Activated T-helper 2 cell treated with anti-CD3 and anti-CD28 coated beads, Interferon-gamma antibody, Interleukin-2, Interleukin-4, amounts not matched to agents 10 μg/mL and 5 μg/mL and 100 μg/mL, durations not matched to agents 14 hours and 24 hours and 36 hours (primary cell): ENCODE measurements at places on chromosomes 1 and 21. TPM values are rescaled to one million over a fixed set of nuclear protein-coding genes. Genes with fewer than 3 reads are reported as not detected.

GRCh38 chr1:54409156-54410142 is 3.3 kb upstream of the SSBP3 start:
- DNase-seq: peak; percentile 35

DNA sequence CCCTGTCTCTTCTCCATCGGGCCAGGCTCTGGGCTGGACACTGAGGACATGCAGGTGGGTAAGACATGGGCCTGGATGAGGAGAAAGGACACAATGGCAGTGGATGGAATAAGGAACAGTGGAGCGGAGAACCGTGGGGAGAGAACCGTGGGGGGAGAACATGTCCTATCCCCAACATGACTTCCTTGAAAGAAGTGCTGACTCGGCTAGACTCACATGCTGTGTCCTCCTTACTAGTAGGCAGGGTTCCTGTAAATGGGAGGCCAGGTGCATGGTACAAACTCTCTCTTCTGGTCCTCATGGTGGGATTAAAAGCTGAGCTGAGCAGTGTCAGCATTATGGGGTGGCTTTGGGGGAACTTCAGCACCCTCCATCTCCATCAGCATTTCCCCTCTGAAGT is 137.4 kb upstream of the CSF3R start:
- DNase-seq: no peak

GRCh38 chr1:31640964-31641363 is 3.7 kb downstream of the PEF1 start:
- DNase-seq: no peak

DNA sequence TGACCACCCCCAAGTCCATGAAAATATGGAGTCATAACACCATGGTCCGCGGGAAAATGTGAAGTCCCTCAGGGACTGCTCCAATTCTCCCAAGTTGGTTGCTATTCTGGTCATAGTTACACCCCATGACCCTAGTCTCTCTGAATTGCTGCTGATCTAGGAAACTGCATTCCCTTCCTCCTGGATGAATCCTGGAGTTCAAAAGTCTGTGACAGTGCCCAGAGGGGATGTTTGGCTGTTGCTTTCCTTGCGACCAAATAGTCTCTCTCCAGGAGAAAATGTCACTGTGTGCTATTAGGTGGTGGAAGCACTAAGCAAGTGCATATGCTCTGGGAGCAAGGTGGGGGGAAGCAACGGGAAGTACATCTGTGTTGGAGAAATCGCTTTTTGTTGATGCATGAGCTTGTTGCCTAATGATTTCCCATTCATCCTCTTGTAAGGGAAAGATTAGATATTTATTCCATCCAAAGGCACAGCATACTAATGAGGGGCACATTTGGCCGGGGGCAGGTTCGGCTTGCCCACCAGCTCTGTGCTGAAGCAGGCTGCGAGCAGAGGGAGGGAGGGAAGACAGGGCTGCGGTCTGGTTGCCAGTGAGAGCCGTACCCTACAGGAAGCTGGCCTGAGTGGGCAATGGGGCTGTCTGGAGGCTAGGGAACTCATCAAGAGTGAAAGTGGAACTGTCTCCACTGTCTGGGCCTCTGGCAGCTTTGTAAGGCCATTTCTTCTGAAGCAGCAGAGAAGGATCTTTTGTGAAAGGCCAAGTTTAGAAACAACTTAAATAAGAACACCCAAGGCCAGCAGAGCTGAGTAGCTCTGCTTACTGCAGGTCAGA is 27.2 kb downstream of the SYT6 start:
- no peak for DNase-seq

DNA sequence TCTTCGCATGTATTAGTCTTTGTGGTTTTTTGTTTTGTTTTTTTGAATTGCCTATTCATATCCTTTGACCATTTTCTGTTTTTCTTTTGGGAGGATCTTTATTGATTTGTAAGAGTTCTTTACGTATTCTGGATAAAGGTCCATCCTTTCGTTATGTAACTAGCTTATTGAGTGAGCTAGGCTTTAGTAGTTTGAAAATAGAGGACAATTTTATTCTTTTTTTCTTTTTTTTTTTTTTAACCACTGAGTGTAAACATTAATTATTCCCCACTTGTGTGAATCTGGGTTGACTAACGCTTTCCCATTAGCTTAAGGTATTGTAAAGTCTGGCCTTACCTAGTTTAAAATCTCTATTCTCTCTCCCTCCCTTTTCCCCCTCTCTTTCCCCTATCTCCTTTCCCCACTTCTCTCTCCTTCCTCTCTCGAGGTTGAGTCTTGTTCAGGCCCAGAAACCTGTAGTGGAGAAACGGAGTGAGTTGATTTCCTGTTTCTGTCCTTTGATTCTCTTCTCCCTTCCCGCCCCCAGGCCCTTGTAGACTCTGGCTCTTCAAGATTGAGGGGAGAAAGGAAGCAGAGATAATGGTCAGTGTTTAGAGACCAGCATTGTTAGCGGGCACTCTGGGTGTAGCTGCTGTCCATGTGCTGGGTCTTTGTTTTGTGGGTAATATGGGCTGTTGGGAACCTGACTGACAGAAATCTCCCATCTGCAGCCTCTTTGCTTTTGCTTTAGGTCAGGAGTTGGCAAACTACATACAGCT is 1.5 kb downstream of the MORC3 start:
- no peak for DNase-seq

- DNase-seq: no peak
Observed at GRCh38 chr1:7378346-7379130, 392.6 kb upstream of the VAMP3 start.

- no peak for DNase-seq
Observed at GRCh38 chr1:11470912-11471311, 8.0 kb upstream of the DISP3 start.

The F5 gene
- total RNA-seq: 25.0 and 26.0 TPM in 2 replicates

The PTPRC gene
- 321 and 333 TPM in 2 replicates for total RNA-seq

The RBP7 gene
- total RNA-seq: not detected in 2 replicates

The ERICH3 gene
- not detected in 2 replicates for total RNA-seq
